ENCODE measurements at places on chromosomes 1 and 21.

DNA sequence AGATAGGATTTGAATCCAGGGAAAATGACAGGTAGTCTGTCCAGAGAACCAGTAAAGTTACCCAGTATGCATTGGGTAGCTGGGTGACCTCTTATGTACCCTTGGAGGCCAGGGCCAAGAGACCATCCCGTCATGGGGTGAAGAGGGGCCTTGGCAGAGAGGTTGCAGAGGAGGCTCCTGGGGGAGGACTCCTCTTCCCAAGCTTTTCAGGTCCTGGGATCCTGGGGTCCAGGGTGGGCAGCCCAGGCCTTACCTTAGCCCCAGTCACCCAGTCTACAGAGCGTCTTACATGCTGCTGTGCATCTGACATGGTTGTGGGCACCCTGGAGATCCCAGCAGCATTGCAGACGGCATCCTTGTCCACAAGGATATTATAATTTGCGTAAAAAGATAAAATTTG, 14.0 kb downstream of the PMF1 start:
- no peak for DNase-seq

- no peak for DNase-seq
Measured at GRCh38 chr1:54111624-54112023, 41.2 kb downstream of the CDCP2 start.

DNA sequence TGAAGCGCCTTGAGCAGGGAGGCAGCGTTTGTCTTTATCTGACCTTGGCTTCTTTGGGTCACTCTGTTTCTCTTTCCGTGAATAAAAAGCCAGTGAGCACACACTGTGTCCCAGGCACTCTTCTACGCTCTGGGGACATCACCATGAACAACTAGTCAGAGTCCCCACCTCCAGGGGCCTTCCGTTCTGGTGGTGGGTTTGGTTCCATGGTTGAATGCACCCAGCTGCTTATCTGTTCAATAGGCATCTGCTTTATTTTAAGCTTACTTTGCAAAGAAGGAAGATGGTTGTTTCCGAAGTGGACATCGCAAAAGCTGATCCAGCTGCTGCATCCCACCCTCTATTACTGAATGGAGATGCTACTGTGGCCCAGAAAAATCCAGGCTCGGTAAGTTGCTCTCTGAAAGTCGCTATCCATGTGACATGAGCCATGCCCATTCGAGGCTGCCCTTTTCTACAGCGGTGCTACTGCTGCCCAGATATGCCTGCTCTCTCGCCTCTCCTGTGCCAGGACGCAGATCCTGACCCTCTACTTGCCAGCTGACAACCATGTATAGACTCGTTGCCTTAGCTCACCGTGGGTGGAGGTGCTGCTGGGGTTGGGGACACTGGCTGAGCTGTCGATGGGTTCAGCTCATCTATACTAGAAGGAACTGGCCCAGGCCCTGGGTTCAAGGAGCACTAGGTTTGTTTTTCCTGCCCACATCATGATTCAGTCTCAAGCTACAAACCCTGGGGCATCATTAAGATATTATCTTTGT, 5.9 kb downstream of the MX1 start:
- DNase-seq: no peak

DNA sequence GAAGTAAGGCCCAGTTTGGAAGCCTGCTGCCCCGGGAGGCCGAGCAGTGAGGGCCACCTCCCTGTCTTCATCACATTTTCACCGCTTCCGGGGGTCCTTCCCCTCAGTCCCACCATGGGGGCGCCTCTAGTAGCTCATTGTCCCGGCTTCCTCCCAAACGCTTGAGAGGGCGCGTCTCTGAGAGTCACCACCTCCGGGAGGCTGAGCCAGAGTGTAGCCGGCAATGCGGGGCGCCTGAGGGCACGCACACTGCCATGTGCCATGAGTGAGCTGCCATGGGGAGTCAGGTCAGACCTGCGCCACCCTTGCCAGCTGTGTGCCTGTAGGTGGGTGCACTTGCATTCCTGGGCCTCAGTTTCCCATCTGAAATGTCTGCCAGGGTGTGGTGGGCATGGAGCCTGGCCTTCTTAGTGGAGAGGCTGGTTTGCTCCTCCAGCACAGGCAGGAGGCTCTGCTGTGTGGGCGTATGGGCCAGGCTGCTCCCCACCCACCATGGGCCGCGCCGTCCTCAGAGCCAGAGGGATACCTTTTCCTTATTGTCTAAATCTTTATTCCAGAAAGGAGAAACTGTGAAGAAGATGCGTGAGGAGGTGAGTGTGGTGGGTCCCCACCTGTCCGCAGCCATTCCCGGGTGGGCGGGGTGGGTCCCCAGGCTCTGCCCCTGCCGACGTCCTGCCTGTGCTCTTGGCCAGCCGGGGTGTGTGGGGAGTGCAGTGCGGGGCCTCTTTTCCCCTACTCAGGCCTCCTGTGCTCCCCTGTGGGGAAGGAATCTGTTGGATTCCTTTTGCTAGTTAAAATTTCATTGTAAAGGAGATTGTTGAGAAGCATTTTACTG, 81.3 kb upstream of the COL6A1 start:
- no peak for DNase-seq

GRCh38 chr1:194647118-194647517, 1460.7 kb upstream of the B3GALT2 start:
- DNase-seq: no peak

- DNase-seq: no peak
Measured at GRCh38 chr1:100391675-100392074, 39.4 kb downstream of the CDC14A start.

DNA sequence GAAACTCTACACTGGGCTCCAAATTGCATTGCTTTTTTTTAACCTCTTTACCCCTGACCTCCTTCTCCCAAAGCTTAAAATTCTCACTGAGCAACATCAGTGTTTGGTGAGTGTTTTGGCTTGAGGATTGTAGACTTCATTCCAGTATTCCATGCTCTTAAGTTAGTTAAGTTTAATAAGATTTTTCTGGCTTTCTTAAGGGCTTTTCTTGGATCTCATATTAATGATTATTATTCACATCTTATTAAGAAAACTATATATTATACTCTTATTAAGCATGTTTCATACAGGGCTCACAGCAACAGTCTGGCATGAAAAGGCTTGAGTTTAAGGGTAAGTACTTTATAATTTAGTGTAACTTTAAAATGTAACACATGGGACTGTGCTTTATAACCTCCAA, 141.8 kb downstream of the DISP1 start:
- DNase-seq: no peak

GRCh38 chr1:150574260-150575071, 4.9 kb downstream of the MCL1 start:
- peak; percentile 36 for DNase-seq

GRCh38 chr21:44708213-44708865, 3.0 kb downstream of the TSPEAR start:
- DNase-seq: no peak

DNA sequence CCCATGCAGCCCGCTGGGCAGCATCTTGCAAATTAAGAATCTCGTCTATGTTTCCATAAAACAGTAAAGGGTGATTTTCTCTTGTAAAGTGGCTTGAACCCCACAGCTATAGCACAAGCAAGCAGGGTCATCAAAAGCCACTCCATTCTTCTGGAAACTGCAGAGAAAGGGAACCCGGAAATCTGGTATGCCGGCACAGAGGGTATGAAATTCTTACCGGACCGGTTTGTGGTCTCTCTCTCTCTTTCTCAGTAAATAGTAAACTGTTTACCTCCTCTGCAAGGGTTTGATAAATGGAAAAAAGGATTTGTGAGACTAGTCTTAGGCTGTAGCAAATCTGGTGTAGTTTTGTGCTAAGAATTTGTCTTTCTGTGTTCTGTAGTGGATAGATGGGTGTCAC, 2.7 kb upstream of the ADSS2 start:
- no peak for DNase-seq

DNA sequence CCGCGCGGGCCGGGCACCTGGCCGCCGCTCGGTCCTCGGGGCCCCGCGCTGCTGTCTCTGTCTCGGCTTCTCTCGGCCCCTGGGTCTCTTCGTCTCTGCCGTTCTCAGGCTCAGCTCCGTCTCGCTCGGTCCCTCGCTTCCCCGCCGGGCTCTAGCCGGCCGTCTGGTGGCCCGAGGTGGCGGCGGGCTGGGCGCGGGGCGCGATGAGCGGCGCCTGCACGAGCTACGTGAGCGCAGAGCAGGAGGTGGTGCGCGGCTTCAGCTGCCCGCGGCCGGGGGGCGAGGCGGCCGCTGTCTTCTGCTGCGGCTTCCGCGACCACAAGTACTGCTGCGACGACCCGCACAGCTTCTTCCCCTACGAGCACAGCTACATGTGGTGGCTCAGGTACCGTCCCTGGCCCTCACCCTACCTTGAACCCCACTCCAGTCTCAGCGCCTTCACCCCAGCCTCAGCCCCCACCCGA, 355 bp downstream of the SHISAL2A start:
- no peak for DNase-seq

DNA sequence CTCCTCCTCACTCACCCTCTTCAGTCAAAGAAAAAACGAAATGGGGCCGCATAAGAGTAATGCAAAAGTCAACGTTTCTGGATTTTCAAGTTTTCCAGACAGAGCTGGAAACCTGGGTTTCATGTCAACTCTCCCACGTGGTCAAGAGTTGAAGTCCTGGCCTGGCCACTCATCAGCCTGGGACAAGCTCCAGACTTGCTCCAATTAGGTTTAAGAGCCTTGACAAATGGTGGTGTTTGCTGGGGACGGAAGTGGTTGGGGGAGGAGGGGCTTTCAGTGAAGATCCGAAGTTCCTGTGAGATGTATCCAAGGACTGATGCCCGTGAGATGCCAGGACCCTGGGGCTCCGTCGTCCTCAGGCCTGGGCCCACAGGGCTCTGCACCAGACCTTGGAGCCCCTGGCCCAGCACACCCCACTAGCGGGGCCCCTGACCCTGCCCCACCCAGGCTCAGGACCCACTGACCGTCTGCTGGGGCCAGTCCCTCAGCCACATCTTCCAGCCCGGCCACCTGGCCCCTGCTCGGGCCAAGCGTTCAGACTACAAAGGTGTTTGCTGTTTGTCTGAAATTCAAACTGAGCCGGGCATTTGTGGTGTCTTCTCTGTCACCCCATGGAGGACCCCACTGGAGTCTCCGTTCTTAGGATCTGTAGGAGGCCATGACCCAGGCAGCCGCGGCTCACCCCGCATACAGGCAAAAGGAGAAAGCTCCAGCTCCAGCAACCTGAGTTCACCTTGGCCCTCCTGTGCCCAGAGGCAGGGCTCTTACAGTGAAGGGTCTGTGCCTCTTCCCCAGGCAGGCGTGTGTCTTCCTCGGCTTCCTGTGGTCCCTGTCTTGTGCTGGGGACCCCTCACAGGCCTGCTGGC, 53.3 kb downstream of the SIK1 start:
- DNase-seq: no peak

GRCh38 chr21:31107871-31108270, 69.6 kb upstream of the KRTAP19-8 start:
- no peak for DNase-seq

Measured in myocyte (in vitro differentiated cells).